ENCODE measurements at places on chromosomes 16 and 17.

GRCh38 chr16:27029525-27029924 is 37.2 kb upstream of the C16orf82 start:
- no peak for DNase-seq

DNA sequence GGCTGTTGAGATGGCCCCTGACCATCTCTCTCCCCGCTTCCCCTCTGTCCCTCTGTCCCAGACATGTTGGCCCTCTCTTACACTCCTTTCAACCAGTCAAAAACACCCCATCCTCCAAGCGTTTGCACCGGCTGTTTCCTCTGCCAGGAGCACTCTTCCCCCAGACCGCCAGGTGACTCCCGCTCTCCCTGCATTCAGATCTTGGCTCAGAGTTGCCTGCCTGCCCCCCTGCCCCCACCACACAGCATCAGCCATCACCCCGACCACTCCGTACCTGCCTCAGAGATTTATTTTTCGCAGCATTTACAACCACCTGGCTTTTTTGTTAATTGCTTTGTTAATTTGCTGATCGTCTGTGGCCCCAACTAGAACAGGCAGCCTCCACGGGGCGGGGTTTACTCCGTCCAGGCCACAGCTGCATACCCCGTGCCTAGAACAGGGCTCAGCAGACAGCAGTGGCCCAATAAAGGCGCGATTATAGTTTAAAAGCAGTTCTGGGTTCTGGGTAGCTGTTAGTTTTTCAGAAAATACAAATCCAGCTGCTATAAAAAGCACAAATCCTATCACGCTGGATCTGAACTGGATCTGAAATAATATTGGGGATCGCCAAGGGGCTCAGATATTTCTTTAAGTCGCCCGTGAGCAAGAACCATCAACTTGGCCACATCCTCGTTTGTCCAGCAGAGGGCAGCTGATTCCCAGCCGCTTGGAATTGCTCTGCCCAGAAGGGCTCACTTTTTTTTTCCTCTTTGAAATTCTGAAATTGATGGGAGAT is 173.6 kb downstream of the IRF8 start:
- DNase-seq: no peak

- DNase-seq: no peak
Measured at GRCh38 chr17:17856386-17856785, 19.6 kb upstream of the SREBF1 start.

DNA sequence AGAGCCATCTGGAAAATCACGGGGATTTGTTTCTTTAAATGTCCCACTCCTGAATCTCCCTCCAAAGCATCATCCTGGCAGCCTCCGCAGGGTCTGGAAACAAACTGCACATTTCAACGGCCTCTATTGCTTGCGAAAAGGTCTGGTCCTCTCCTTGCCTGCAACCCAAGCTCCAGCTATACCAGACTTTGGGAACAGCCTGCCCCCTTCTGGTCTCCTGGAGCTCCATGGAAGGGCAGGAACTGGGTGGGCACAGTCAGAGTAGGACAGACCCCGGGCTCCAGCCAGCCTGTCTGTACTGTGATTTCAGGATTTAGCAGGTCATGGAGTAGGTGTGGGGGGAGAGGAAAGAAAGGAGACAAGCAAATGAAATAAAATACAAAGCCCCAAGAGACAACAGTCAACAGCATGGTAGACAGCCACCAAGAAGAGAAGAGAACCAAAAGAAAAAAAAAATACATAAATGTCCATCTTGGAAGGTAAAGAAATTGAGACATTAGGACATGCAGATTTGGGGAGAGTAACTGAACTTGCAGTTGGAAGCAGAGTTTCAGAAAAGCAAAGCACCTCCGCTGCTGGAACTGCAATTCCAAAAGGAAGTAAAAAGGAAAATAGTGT is 2.7 kb downstream of the XYLT1 start:
- DNase-seq: no peak

GRCh38 chr16:9123871-9124270 is 32.4 kb downstream of the HAPSTR1 start:
- no peak for DNase-seq

DNA sequence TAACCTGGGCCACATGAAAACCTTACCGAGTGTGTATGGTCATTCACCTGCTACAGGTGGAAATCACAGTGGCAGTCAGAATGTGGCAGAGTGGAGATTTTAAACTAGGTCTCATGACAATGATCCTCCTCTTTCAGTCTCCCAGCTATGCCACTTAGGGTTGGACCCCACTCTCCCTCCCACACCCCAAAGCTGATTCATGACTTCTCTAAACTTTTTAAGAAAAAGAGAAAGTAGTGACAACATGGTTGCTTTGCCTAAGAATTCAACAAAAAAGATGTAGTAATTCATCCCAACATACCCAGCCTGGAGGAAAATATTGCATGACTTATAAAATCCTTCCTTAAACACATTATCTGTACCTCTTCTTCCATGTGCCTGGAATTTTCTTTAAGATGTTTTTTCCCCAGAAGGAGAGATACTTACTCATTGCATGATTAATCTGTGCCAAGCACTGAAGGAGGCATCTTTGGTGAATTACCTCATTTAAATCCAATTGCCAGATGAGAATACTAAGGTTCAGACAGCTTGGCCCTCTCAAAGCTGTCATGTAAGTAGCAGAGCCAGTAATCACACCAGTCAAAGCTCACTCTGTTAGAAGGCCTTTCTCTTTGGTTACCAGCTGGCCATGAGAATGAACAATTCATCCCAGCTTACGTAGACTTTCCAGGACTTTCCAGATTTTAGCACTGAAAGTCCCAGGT is 119.9 kb downstream of the COPRS start:
- no peak for DNase-seq

GRCh38 chr16:29141586-29142324 is 156.9 kb downstream of the LAT start:
- no peak for DNase-seq

GRCh38 chr17:20216154-20216815 is 207.1 kb downstream of the SPECC1 start:
- DNase-seq: no peak

- no peak for DNase-seq
Measured at GRCh38 chr17:82861393-82861775, 21.6 kb upstream of the ZNF750 start.

GRCh38 chr17:18235743-18236256 is 10.4 kb downstream of the LLGL1 start:
- DNase-seq: no peak

DNA sequence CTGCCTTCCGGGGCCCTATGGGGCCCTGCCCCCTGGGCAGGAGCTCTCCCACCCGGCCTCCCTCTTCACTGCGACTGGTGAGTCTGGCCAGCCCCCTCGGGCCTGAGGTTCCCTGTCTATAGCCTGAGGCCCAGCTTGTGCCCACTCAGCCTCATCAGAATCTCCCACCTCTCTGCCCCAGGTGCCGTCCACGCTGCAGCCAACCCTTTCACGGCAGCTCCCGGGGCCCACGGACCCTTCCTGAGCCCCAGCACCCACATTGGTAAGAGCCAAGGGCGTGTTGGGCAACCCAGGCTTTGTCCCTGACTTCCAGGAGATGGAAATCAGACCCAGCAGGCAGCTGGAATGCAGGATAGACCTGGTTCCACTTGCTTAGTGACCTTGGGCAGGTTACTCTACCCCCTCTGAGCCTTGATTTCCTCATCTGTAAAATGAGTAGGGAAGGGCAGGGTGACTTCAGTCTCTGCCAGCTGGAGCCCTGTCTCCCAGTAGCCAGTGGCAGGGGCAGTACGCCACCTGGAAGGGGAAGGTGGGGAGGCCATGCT is 9.2 kb downstream of the FBRS start:
- no peak for DNase-seq

DNA sequence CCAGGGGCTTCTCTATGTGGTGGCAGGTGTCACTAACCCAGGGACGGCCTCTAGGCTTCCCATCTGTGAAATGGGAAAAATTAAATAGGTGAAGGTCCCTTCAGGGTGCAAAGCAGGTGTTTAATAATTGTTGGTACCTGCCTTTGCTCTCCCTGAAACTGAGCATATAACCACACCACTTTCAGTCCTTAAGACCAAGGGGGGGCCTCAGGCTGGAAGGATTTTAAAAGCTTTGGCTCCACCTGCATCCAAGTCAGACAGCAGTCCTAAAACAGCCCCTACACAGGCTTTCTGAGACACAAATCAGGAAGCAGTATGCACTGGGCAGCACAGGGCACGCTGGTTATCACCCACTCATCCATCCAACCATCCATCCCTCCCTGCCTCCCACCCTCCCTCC is 55.0 kb downstream of the TK2 start:
- DNase-seq: no peak

DNA sequence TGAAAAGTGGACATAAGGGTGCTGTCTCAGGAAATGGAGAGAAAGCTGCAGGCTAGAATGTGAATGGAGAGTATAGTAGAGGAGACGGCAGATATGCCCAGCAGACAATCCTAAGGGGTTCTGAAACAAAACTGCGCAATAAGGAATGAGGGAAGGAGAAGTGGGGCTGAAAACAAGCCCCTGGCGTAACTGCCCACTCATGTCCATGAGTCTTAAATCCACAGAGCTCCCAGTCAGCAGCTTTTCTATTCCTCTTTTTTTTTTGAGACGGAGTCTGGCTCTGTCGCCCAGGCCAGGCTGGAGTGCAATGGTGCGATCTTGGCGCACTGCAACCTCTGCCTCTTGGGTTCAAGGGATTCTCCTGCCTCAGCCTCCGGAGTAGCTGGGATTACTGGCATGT is 5.9 kb downstream of the STRADA start:
- no peak for DNase-seq

GRCh38 chr16:89448656-89449055 is 41.7 kb downstream of the ANKRD11 start:
- DNase-seq: no peak

DNA sequence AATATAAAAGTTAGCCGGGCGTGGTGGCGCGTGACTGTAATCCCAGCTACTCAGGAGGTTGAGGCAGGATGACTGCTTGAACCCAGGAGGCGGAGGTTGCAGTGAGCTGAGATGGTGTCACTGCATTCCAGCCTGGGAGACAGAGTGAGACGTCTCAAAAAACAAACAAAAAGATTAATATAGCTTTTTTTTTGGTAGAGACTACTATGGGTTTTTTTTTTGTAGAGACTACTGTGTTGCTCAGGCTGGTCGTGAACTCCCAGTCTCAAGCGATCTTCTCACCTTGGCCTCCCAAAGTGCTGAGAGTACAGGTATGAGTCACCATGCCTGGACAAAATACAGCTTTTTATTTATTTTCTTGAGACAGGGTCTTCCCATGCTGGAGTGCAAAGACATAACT is 20.2 kb downstream of the ZNRF1 start:
- DNase-seq: no peak

DNA sequence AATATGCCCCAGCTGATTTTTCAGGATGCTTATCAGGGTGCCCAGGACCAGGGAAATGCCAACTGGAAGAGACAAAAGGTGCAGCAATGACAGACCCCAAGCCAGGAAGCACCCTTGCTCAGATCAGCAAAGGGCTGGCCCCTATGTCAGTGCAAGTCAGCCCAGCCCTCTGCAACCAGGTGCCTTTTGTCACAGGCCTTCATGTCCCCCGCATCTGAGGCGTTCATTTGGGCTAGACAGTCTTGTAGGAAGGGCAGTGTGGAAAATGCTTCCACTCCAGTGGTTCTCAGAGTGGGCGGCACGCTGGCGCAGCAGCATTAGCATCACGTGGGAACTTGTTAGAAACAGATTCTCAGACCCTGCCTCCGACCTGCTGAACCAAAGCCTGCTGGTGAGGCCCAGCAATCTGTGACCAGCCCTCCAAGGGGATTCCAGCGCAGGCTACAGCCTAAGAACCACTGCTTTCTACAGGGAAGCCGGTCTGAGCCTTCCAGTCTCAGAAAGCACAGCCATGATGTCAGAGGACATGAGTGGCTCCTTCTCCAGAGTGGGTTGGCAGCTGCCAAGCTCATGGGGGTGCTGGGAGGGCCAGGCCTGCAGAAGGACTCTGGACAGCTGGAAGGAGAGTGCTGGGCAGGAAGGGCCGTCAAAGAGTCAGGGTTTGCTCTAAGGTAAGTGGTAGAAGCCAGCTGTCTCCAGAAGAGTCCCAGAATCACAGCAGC is 13.1 kb downstream of the SLC47A2 start:
- no peak for DNase-seq

DNA sequence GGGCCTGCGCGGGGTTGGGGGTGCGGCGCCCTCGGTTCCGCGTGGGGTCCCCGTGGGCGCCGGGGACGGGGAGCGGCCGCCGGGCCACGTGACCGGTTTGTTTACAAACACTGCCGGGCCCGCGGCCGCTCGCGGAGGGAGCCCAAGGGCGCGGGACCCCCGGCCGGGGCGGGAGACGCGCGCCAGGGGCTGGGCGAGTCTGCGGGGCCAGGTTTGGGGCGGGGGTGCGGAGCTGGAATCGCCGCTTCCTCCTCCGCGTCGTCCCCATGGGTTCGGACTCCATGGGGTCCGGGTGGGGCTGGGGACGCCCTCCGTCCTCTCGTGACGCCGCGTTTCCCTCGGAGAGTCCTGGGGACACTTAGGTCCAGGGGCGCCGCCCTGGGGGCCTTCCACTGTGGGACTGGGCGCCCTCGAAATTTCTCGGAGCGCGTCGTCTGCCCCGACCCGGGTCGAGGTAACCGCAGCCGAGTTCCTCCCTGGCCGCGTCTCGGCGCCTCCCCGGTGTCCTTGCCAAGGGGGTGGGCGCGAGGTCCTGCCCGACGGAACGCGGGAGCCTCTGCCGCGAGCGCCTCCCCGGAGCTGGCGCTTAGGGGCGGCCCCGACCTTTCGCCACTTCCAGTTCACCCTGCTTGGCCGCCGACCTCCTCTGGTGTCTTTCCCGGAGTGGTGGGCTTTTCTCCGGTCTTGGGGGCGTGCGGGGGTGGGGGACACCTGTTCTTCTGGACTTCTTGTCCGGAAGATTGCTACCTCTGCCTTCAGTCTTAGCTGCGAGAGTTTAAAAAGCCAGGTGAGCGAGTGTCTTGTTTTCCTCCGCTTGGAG is 684 bp downstream of the YPEL2 start:
- DNase-seq: no peak

GRCh38 chr17:17413821-17414220 is 63.0 kb upstream of the MED9 start:
- no peak for DNase-seq

DNA sequence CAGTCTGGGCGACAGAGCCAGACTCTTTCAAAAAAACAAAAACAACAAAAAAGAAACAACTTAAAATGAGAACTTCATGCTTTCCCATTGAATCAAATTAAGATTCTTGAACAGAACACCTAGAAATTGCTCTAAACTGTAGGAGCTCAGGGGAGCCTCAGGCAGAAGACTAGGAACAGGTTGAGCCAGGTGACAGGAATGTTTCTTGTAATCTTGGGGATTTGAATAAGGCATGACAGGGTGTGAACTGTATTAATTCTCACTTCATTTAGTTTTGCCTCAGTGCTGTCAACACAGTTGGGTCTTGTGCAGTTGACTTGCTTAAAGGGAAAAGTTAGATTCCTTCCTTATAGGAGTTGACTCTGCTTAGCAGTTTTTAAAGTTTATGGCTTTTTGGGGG is 27.8 kb downstream of the SOCS7 start:
- DNase-seq: no peak

DNA sequence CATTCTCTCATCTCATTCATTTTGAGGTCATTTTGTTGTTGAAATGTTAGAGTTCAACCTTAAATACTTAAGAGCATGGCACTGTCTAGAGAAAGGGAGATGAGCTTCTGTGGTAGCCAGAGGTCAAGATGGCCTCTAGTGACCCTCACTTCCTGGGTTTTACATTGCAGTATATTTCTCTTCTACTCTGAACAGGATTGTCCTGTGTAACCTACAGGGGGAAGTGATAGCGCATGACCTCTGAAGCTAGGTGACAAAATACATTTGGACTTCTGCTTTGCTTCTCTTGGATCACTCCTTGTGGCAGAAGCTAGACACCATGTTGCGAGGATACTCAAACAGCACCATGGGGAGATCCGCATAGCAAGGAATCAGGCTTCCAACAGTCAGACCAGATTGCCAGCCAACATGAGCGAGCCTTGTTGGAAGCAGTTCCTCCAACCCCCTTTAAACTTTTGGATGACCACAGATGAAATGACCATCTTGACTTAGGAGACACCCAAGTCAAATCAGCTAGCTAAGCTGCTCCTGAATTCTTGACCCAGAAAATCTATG is 748.4 kb downstream of the MAF start:
- no peak for DNase-seq
